Activated T-helper 2 cell treated with anti-CD3 and anti-CD28 coated beads, Interferon-gamma antibody, Interleukin-2, Interleukin-4, amounts not matched to agents 10 μg/mL and 5 μg/mL and 100 μg/mL, durations not matched to agents 14 hours and 24 hours and 36 hours (primary cell): ENCODE measurements at places on chromosomes 12 and 14. TPM values are rescaled to one million over a fixed set of nuclear protein-coding genes. Genes with fewer than 3 reads are reported as not detected.

The TTLL5 gene
- 28.8 and 29.6 TPM in 2 replicates for total RNA-seq

- no peak for DNase-seq
Measured at GRCh38 chr12:1234073-1234472, 243.1 kb downstream of the ERC1 start.

The CLEC2B gene
- total RNA-seq = 5.0 and 5.1 TPM in 2 replicates

- no peak for DNase-seq
Measured at GRCh38 chr14:103141117-103141796, 18.0 kb downstream of the TNFAIP2 start.

DNA sequence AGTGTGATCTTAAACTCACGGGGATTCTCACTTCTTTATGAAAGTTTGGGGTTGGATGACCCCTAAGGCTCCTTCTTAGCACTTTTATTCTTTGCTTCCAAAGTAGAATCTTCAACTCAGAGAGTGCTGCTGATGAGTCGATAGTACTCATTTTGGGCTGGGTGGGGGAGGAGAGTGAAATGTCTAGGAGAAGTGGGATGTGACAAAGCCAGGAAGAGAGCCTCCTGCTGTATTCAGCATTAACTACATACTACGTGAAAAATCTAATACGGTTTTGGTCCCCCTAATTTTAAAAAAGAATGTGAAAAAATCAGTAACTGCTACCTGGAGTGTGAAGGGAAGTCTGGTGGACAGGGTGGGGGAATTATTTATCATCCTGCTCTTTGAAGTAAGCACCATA lies 148.3 kb downstream of the SAMD4A start:
- no peak for DNase-seq

- no peak for DNase-seq
Measured at GRCh38 chr12:31371256-31371620, 45.3 kb upstream of the SINHCAF start.

The TAS2R9 gene
- total RNA-seq = not detected in 2 replicates

- no peak for DNase-seq
Measured at GRCh38 chr14:80498533-80498932, 287.2 kb upstream of the DIO2 start.

- DNase-seq = no peak
Measured at GRCh38 chr12:109307051-109307450, 2.0 kb downstream of the FOXN4 start.

GRCh38 chr14:93220509-93220908 lies 13.5 kb downstream of the UBR7 start:
- no peak for DNase-seq

The VRTN gene
- total RNA-seq = not detected in 2 replicates

The DLGAP5 gene
- 41.9 and 46.0 TPM in 2 replicates for total RNA-seq

GRCh38 chr12:95151821-95152220 lies 65.4 kb downstream of the FGD6 start:
- DNase-seq = no peak

GRCh38 chr12:119574255-119574654 lies 19.3 kb upstream of the TMEM233 start:
- DNase-seq = no peak

The SLC25A47 gene
- total RNA-seq = not detected in 2 replicates

DNA sequence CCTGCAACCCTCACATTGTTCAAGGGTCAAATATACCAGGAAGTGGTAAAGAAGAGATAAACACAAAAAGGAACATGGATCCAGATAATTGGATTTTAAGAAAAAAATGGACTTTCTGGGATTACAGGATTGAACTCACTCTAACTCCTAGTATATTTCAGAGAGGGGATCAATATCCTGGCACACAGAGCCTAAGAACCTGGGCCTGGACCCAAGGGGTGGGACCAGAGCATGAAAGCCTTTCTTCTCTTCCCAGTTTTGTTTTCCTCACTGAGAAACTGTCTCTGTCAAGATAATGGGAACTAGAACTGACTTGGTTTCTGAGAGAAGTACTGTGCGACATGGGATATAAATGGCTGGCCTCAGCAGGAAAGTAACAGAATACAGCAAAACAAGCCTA lies 422.8 kb upstream of the STXBP6 start:
- no peak for DNase-seq

- DNase-seq = no peak
Measured at GRCh38 chr12:20514598-20514997, 146.3 kb downstream of the PDE3A start.

The ANO6 gene
- total RNA-seq = 25.2 and 25.7 TPM in 2 replicates

GRCh38 chr14:59309291-59309900 lies 120.9 kb downstream of the DAAM1 start:
- DNase-seq = no peak

The KSR2 gene
- total RNA-seq = 0.05 and 0.09 TPM in 2 replicates

The KCNMB4 gene
- 0.37 and 0.55 TPM in 2 replicates for total RNA-seq

DNA sequence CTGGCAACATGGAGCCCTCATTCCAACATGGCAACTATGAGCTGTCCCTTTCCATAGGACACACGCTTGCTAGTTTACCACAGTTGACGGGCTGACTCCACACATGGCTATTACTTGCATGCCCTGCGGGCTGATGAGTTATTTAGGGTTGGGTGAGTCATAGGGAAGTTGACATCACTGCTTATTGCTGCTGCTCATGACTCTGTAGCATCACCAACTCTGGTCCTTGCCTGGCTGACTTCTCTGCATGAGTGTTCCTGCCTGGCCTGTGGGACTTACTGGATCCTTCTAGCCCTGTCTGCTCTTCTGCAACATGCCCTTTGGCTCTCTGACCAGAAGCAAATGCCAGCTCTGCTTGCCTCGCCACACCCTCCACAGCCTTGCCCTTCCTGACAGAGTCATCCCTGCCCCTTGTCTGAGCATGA lies 199.5 kb downstream of the ANO6 start:
- DNase-seq = no peak

DNA sequence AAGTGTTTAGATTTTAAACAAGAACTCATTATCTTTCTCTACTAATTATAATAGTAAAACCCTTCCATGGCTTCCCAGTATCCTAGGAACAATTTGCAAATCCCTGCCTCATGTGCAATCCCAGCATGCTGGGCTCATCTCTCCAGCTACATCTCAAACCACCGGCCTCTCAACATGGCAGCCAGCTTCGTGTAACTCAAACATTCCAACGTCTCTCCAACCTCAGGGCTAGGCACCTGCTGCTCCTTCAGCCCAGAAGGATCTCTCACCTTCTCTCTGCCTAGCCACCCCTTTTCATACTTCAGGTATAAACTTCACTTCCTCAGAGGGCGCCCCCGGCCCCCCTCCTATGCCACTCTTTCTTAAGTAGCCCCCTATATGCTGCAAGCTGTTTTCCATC lies 7.2 kb downstream of the SART3 start:
- DNase-seq = no peak

The ATL1 gene
- total RNA-seq = 1.3 and 2.1 TPM in 2 replicates

DNA sequence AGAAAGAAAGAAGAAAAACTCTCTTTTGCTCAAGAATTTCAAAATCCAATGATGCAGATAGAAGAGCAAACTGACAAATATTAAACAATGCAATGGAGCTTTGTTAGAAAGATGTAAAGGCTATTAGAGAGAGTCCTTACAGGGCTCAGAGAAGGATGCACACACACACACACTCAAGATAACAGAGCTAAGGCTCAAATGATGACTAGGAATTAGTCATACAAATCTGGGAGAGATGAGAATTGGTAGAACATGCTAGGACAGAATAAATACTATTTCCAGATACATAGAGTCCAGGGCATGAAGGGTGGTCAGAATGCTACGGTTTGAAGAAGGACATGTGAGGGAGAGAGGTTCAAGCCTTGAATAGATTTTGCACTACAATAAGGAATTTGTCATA lies 650.1 kb upstream of the MDGA2 start:
- no peak for DNase-seq

- DNase-seq = no peak
Measured at GRCh38 chr14:70280931-70281330, 78.6 kb downstream of the COX16 start.

- DNase-seq = no peak
Measured at GRCh38 chr12:27244689-27245488, 803 bp downstream of the STK38L start.

The ACSS3 gene
- total RNA-seq = not detected in 2 replicates

DNA sequence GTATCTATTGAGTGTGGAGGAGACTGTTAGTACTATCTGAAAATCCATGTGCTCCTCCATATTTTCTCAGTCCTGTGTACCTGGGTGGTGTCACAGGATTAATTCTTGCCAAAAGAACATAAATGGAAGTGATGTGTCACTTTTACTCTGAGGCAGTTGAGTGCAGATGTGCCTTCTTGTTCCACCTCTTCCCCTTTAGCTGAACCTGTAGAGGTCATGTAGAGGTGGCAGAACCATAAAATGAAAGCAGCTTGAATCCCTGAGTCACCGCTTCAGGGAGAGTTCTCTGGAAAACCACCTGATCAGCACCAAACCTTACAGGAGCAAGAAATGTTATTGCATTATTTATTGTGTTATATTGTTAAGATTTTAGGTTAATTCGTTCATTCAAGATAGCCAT lies 14.7 kb upstream of the SLC25A3 start:
- DNase-seq = no peak

- no peak for DNase-seq
Measured at GRCh38 chr12:77046468-77046867, 18.9 kb downstream of the E2F7 start.

DNA sequence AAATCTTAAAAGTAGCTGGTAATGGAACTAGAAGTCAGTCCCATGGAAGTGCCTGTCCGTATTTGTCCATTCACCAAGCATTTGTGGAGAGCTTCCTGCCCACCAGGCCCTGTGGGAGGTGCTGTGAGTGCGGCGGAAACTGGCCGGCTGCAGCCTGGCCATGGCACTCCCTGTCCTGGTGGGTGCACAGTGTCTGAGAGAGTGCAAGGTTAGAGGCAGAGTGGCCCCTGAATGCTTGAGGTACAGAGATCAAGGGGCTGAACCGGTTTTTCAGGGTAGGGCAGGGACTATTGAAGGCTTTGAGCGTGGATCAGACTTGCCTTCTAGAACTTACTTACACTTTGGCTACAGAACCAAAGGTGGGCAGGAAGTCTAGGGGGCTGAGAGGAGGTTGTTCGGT lies 92.9 kb downstream of the ESR2 start:
- no peak for DNase-seq
